ENCODE measurements at places on chromosomes 5 and 9. TPM values are rescaled to one million over a fixed set of nuclear protein-coding genes. Genes with fewer than 3 reads are reported as not detected.

The SLC36A1 gene
- 13.6 TPM for total RNA-seq

The HSPA4 gene
- total RNA-seq = 135 TPM

DNA sequence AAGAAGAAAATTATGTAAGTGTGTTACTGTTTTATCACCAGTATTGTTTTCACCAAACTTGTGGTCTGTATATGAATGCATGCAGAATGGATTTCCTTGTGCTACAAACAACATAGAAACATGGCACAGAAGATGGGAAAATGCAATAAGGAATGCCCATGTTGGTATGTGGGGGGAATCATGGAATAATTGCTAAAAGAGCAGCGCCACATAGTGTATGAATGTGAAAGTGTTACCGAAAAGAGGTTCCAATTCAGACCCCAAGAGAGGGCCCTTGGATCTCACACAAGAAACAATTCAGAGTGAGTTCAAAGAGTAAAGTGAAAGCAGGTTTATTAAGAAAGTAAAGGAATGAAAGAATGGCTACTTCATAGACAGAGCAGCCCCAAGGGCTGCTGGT is 26.4 kb upstream of the TYRP1 start:
- H3K36me3 ChIP-seq = no peaks in the 10 kb centered on the region
- DNase-seq = no peak
- no peaks in the 10 kb centered on the region for H3K4me1 ChIP-seq

DNA sequence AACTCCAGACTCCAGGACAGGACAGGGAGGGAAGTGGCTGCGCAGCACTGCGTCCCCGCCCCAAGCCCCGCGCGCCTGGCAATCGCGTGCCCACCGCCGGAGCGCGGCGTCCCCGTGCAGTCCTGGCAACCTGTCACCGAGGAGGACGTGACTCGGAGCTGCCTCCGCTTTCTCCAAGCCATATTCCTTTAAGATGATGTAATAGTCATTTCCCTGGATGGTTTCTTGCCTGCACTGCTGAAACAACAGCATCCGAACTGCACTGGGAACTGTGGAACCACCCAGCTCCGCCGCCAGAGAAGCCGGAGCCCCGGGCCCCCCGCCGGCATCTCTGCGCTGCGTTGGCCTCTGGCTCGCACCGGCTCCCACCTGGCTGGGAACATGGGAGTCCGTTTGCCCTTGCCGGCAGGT is 34.5 kb downstream of the KCTD16 start:
- H3K36me3 ChIP-seq = no peaks in the 10 kb centered on the region
- no peaks in the 10 kb centered on the region for H3K27me3 ChIP-seq
- peak; percentile 55 for DNase-seq
- H3K27ac ChIP-seq = no peak overlapping the region

- no peaks in the 10 kb centered on the region for H3K36me3 ChIP-seq
- no peak for DNase-seq
- H3K4me3 ChIP-seq = no peak overlapping the region
These were observed 116.1 kb downstream of the NRG2 start for GRCh38 chr5:139926797-139927503.

The ST8SIA4 gene
- 19.7 TPM for total RNA-seq

The SMIM33 gene
- not detected for total RNA-seq

DNA sequence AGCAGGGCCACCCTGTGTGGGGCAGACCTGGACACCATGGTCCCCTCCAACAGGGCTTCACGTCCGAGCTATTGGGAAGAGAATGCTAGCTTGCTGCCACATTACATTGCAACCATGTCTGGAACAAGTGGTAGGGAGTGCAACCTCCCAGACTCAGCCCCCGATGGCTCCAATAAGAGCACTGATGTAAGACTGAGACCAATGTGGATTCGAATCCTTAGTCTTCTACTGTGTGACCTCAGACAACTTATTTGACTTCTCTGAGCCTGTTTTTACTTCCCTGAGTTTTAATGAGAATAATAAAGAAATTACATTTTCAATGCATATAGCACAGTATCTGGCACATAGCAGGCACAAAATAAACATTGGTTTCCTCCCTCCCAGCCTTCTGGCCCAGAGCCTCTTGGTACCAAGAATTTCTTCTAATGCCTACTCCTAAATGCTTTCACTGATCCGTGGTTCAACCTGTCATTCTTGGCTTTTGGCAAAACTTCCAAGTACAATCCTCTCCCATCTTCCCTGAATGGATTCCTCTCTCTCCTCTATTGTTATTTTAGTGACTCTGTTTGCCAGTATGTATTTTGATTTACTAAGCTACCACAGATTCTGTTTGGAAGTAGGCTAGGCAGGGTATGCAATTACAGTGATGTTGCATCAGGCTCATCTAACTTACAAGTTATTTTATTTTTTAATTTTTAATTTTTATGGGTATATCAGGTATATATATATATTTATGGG is 34.6 kb upstream of the COL15A1 start:
- no peak overlapping the region for H3K27ac ChIP-seq
- DNase-seq = no peak
- H3K27me3 ChIP-seq = no peaks in the 10 kb centered on the region

The FCHO2 gene
- 47.7 TPM for total RNA-seq

DNA sequence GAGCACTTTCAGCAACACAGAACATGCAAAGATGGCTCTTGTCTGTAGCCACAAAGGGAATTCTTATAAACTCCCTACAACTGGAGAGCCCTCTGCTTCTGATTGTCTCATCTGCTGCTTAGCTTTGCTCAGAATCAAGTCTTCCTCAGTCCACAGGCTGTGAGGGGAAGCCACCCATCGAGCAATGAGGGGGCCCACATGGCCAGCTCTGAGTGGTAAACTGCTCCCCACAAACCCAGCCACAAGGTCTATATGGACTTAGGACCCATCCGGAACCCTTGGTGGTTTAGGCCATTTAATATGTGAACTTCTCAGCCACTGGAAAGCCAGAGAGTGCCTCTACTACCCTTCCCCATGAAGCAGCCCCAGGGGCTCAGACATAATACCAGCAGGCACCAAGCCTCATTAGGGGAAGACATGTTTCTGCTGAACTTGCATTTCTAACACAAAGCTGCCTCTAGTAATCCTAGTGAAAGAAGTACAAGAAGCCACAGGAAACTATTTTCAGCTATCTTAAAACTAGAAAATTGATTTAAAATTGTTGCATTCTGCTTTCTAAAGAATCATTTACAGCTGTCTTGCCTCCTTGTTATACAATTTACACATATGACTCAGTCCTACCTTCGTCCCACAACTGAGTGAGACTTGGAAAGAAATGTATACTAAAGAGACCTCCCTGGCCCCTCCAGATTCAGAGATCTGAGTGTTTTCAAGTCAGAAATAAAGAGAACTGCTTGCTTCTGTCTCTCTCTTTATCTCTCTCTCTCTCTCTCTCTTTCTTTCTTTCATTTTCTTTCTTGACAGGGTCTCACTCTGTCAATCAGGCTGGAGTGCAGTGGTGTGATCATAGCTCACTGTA is 90.2 kb downstream of the ESM1 start:
- DNase-seq = no peak
- no peaks in the 10 kb centered on the region for H3K36me3 ChIP-seq

GRCh38 chr9:19533373-19533772 is 124.6 kb downstream of the ACER2 start:
- no peak overlapping the region for H3K4me3 ChIP-seq
- no peaks in the 10 kb centered on the region for H3K27me3 ChIP-seq
- no peak overlapping the region for H3K27ac ChIP-seq
- no peaks in the 10 kb centered on the region for H3K4me1 ChIP-seq

The TAF11L10 gene
- total RNA-seq = not detected

GRCh38 chr5:19701731-19702130 is 286.3 kb downstream of the CDH18 start:
- no peak overlapping the region for H3K4me3 ChIP-seq
- H3K36me3 ChIP-seq = no peaks in the 10 kb centered on the region
- no peaks in the 10 kb centered on the region for H3K27me3 ChIP-seq
- no peak overlapping the region for H3K27ac ChIP-seq
- no peak for DNase-seq
- H3K4me1 ChIP-seq = no peaks in the 10 kb centered on the region

DNA sequence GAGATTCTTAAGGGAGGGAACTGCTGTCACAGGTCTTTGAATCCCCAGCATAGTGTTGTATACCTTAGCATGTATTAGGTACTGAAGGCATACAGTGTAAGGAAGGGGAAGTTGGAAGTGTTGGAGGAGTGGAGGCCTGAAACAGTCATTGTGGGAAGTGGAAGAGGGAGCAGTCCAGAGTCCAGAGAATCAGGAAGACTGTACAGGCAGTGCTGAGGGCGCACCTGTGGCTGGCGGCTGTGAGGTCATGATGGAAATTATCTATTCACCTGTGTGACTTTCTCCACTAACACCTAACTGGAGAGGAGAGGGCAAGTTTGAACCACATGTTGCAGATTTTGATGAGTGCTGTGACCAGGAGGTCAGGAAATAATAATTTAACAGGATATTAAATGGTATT is 119.7 kb upstream of the NIPBL start:
- no peak overlapping the region for H3K4me3 ChIP-seq
- H3K4me1 ChIP-seq = no peaks in the 10 kb centered on the region
- DNase-seq = no peak
- no peaks in the 10 kb centered on the region for H3K27me3 ChIP-seq
- no peak overlapping the region for H3K27ac ChIP-seq

The ENTPD2 gene
- total RNA-seq = 0.16 TPM

- no peak overlapping the region for H3K4me3 ChIP-seq
- H3K36me3 ChIP-seq = no peaks in the 10 kb centered on the region
- no peaks in the 10 kb centered on the region for H3K27me3 ChIP-seq
- H3K4me1 ChIP-seq = no peaks in the 10 kb centered on the region
- H3K27ac ChIP-seq = no peak overlapping the region
These were observed 7.9 kb downstream of the TICAM2 start for GRCh38 chr5:115594128-115595047.

Data from aorta (tissue), 5 donors.